Urothelium cell line (cell line): ENCODE measurements at places on chromosomes 4 and X.

DNA sequence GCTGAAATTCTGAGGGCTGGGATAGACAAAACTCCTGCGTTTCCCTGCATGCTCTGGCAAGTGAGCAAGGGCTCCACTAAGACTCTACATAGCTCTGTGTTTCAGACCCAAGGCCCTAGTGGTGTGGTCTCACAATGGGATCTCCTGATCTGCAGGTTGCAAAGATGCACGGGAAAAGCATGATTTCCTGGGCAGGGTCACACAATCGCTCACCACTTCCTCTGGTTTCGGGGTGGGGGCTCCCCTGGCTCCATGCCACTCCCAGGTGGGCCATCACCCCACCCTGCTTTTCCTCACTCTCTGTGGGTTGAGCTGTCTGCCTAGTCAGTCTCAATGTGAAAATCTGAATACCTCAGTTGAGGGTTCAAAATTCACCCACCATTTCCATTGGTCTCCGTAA, 111.5 kb downstream of the KLF8 start:
- DNase-seq = no peak

DNA sequence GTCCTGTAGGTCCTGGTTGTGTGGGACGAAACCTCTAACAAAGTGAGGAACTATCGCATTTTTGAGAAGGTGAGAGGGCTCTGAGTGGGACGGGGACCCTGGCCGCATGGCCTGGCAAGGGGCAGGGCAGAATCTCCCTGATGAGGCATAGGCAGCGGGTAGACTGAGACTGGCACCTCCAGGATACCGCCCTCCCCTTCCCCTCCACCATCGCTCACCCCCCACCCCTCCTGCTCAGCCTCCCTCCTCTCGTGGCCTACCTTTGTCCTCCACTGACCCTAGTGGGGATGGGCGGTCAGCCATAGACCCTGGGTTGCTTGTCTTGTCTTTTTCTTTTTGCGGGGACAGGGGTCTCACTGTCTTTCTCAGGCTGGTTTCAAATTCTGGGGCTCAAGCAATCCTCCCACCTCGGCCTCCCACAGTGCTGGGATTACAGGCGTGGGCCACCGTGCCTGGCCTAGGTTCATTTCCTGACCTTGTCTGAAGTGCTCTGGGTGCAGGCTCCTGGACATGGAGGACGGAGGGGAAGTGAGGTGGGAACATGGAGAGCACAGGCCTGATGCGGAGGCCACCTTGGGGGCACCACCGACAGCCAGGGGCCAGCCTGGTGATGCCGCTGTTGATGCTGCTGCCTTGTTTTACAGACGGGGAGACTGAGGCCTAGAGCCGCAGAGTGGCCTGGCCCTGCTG, 10.5 kb upstream of the ADD1 start:
- no peak for DNase-seq

DNA sequence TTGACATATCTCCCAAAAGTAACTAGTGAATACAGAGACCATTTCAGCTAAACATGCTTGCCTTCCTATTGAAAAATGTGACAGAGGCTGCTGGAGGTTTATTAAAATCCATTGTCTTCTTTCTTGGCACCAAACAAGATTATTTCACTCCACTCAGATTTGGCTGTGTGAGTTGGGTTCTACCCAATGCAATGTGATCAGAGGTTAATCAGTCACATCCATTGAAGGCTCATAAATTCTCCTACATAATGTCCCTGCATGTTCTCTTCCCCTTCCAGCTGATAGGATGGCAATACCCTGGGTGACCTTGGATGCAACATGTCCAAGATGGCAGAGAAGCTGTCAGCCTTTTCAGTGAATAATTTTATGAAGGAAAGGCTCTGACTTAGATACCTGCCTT, 54.5 kb downstream of the TKTL2 start:
- DNase-seq = no peak

GRCh38 chr4:130486186-130486585, 1390.2 kb downstream of the C4orf33 start:
- no peak for DNase-seq

GRCh38 chr4:180635281-180635680, 1607.9 kb upstream of the TENM3 start:
- DNase-seq = peak; percentile 69

GRCh38 chrX:20514358-20514757, 247.6 kb upstream of the RPS6KA3 start:
- DNase-seq = peak; percentile 37

DNA sequence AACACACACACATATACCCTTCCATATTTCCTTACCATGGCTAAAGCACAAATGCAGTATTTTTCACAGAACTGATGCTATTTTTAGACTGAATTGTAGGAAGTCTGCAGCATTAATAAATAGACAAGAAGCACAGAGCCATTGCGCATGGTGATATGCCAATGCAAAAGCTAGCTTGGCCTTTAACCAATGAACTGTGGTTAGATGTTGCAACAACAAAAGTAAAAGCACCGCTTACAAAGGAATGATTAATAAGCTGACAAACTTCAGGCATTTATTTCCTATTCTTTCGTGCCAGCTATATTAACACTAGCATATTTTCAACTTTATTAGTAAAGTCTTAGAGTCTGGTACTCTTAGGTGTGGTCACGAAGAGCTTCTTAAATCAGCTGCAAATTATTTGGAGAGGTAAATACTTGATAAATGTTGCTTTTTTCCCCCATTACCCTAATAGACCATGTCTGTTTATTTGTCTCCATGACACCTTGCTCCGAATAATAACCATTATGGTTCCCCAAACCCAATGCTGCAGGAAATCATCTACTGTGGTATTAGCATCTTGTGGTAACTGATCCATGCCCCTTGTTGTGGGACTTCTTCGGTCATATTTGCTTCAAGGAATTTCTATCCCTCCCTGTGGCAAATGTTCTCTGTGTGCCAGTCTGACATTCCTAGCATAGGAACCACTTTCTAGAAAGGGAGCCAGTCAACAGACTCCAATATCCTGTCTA, 306.1 kb upstream of the TAPT1 start:
- no peak for DNase-seq

DNA sequence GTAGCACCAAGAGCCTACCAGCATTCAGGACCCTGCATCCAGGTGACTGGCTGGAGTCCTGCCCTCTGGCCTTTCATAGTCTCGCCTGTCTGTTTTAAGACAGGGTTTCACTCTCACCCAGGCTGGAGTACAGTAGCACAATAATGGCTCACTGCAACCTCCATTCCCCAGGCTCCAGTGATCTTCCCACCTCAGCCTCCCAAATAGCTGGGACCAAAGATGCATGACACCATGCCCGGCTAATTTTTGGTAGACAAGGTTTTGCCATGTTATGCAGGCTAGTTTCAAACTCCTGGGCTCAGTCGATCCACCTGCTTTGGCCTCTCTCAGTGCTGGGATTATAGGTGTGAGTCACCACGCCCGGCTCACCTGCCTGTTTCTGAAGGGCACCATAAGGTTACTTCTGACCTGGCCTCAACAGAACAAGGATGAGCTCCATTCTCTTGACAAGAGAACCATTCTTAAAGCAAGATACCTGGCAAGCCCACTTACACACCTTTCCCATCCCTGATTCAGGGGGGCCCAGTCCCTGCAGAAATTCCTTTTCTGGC, 6.7 kb downstream of the RPS4X start:
- no peak for DNase-seq

GRCh38 chrX:53003111-53003510, 44.8 kb upstream of the FAM156A start:
- DNase-seq = no peak

GRCh38 chr4:10765386-10765785, 80.8 kb upstream of the CLNK start:
- no peak for DNase-seq

- peak; percentile 56 for DNase-seq
Measured at GRCh38 chr4:110165382-110166286, 32.8 kb downstream of the ELOVL6 start.

- no peak for DNase-seq
Measured at GRCh38 chr4:101969965-101970364, 179.4 kb downstream of the BANK1 start.

GRCh38 chr4:155376387-155377268, at the start of gene MAP9:
Gene MAP9, minus strand, starts transcription at chr4:155376965. Its CDS starts 1,115 bp downstream, at chr4:155375850.
- peak; percentile 95 for DNase-seq

DNA sequence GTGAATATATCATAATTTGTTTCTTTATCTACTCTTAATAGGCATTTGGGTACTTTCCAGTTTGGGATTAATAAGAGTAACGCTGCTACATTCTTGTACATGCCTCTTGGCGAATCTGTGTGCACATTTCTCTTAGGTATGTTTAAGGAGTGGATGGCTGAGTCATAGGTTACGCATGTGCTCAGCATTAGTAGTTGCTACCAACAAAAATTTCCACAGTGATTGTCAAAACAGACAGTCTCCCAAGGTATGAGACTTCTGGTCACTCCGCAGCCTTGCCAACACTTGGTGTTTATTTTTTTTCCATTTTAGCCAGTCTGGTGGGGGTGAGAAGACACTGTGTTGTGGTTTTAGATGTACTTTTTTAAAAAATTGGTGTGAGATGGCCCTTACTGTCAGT, 44.6 kb downstream of the FGFBP1 start:
- peak; percentile 65 for DNase-seq

DNA sequence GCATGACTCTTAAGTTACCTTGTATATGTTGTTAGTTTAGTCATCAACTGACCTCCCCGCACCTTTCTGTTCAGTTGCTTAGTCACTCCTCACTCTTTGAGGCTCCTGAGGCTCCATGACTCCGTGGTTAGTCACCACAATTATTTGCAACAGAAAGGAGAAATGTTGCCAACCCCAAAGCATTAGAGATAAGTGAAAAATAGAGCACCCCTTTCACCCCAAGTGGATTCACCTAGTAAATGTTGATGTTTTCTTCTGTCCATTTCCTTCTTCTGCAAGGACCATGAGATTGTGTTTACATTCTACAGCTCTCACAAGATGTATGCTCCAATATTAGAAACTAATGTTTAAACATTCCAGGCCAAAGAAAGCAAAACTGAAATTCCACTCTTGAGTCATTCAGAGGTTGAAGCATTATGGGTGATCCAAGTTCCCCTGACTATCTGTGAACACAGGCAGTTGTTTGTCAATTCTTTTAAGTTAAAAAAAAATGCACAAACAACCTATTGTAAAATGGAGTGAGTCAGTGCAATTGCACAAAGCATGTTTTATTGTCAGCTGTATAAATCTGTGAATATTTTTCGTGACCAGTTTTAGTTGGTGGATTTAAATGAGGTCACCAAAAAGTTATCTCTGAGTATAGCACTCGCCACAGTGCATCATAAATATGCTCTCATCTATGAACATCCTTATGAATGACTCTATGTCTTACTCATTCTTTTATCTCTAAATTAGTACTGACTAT, 552.4 kb upstream of the MAGEB2 start:
- peak; percentile 16 for DNase-seq

- DNase-seq = no peak
Measured at GRCh38 chrX:17440836-17441235, 65.8 kb downstream of the NHS start.

GRCh38 chr4:8675906-8676305, 83.3 kb downstream of the CPZ start:
- no peak for DNase-seq

DNA sequence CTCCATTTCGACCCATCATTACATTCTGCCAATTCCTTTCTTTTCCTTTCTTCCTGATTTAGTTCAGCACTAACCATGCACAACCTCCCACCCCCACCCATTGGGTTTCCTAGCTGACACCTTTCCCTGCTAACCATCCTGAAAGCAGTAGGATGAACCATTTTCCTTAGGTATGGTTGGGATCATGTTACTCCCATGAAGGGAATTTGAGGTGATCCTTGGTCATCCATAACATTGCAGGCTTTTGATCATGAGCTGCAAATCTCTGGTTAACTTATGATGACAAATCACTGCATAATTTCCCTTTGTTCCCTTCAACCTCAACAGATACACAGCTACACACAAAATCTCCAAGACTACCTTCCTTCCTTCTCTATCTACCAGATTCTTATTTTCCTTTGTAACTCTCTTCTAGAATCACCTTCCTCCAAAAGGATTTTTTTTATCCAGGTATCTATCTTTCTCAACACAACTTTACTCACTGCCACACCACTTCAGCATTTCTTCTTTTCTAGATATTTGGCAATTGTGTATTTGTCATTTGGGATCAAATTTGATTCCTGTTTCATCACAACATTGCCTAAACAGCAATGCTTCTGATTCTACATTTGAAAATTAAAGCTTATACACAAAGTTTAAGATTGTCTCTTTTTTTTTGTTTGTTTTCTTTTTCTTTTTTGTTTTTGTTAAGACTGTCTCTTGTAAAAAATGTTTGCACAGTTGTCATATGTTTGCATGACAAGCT, 145.1 kb downstream of the RBM47 start:
- DNase-seq = no peak

- no peak for DNase-seq
Measured at GRCh38 chr4:56723659-56724230, 42.6 kb upstream of the HOPX start.

DNA sequence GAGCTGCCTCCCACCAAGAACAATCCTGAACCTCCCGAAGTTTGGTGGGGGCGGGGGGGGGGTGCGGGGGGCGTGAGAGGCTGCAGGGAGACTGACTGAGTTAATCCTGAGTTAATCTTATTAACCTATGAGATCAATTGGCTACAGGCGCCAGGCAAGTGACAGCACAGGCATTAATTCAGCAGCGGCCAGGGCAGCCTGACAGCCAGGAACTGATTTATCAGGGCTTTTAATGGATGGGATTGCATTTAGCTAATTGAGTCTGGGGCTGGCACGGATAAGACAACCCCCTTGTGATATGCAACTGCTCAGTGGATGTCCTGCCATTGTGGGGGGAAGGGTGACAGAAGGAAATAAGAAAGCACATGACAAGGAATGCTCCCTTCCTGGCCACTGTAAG, 16.3 kb downstream of the RTL5 start:
- no peak for DNase-seq

GRCh38 chr4:188299161-188299560, 159.9 kb downstream of the TRIML1 start:
- no peak for DNase-seq

DNA sequence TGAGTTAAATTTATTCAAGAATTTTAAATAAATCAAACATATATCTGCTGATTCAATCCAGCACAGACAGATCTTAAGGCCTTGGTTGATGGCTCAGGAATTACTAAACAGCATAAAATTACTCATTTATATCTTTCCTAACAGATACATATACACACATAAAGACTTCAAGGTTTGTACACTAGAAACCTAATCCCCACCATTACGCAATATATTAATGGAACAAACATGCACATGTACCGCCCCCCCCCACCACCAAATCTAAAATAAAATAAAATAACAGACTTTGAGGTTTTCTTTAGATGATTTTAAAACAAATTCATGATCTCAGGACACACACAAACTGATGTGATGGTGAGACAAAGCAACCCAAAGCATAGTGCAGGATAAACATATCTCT, 333.9 kb upstream of the DDX53 start:
- no peak for DNase-seq

DNA sequence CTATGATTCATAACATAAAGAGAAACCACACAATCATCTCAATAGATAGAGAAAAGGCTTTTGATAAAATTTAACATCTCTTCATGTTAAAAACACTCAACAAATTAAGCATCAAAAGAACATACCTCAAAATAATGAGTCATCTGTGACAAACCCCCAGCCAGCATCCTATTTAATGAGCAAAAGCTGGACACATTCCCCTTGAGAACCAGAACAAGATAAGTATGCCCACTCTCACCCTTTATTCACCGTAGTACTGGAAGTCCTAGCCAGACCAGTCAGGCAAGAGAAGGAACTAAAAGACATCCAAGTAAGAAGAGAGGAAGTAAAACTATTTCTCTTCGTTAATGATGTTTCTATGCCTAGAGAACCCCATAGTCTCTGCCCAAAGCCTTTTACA, 507.2 kb downstream of the PABPC4L start:
- DNase-seq = no peak

GRCh38 chr4:12122316-12122715, 693.6 kb upstream of the HS3ST1 start:
- no peak for DNase-seq

GRCh38 chr4:79575709-79576428, 167.8 kb upstream of the GK2 start:
- no peak for DNase-seq
